ENCODE measurements at places on chromosomes 3 and 15.

DNA sequence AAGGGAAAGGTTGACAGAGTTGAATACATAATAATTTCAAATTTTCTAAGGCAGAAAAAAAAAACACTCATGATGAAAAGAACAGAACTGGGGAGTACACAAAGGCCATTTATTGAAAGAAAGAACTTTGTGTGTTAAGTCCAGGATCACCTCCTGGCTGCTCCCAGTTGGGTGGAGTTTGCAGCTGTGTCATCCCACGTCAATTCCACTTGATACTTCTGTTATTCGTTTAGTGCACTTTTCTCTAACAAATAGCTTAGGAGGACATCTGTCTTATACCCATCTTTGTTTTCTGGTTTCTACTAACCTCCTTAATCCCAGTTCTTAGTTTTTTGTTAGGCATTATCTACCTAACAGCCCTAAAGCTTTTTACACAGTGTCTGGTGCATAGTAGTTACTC lies 44.7 kb downstream of the SGO1 start:
- DNase-seq: no peak

- DNase-seq: no peak
Observed at GRCh38 chr3:86969500-86970189, 21.3 kb downstream of the VGLL3 start.

DNA sequence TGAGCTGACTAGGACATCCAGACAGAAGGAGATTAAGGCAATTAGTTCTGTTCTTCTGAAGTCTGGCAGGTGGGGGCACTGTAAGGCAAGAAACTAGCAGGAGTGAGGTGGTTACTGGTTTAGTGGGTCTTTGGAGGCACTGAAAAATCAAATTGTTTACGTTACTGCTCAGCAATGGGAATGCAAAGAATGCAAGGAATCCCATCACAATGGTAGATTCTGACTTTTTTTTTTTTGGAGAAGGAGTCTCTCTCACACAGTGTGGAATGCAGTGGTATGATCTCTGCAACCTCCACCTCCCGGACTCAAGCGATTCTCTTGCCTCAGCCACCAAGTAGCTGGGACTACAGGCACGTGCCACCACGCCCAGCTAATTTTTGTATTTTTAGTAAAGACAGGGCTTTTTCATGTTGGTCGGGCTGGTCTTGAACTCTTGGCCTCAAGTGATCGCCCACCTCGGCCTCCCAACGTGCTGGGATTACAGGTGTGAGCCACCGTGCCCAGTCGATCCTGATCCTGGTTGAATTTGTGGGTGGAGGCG lies 16.4 kb downstream of the FAM107A start:
- no peak for DNase-seq

DNA sequence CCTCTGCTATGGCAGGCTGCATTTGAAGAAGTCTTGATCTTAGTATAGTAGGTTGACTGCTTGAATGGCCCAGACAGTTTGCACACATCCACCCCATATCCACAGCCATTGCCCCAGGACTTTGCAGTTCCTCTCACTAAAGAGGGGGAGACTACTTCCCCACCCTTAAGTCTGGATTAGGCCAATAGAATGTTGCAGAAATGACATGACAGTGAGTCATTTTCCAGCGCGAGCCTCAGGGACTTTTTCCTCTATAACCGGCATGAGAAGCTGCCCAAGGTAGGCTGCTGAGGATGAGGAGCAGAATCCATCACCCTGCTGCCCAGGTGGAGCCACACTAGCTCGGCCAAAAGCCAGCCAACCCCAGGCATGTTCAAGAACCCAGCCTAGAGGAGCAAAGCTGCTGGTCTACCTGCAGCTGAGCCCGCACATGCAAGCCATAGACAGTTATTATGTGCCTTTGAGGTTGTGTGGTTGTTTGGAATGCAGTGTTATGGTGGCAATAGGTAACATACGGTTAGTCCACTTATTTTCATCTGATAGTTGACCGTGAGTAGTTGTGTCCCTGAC lies 113.9 kb downstream of the TLE3 start:
- DNase-seq: no peak

GRCh38 chr3:72745146-72745999 lies 102.9 kb downstream of the SHQ1 start:
- no peak for DNase-seq

DNA sequence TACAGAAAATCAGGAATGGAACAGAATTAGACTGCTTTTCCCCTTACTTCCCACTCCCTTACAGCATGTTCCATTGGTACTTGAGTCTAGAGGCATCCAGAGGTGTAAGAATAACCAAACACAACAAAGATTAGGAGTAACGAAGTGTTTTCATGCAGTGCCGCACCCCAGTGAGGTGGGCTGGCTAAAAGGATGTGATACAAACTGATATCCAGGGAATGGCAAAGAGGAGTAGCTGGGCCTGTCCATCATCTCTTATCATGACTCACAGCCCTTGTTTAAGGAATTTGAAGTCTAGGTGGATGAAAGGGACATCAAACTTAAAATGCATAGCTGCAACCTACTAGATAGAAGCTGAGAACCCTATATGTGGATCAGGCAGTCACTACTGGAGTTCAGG lies 16.4 kb downstream of the SCG5 start:
- no peak for DNase-seq

DNA sequence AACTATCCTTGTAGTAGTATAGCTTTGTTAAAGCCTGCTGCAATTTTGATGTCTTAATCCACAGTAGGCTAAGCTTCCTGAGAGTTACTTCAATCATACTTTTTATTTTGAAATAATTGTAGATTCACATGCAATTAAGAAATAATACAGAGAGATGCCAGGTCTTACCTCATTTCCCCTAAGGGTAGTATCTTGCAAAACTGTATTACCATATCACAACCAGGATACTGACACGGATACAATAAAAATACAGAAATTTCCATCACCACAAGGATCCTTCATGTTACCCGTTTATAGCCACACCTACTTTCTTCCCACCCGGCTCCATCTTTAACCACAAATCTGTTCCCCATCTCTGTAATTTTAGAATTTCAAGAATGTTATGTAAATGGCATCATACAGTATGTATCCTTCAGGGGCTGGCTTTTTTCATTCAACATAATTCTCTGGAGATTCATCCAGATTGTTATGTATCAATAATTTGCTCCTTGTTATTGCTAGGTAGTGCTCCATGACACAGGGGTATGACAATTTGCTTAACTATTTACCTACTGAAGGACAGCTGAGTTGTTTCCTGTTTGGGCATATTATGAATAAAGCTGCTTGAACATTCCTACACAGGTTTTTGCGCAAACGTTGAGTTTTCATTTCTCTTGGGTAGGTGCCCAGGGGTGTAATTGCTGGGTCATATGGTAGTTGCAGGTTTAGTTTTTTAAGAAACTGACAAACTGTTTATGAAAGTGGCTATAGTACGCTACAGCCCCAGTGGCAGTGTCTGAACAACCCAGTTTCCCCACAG lies 21.6 kb downstream of the BDH1 start:
- no peak for DNase-seq

GRCh38 chr15:83178869-83179325 lies 28.7 kb downstream of the HDGFL3 start:
- no peak for DNase-seq

DNA sequence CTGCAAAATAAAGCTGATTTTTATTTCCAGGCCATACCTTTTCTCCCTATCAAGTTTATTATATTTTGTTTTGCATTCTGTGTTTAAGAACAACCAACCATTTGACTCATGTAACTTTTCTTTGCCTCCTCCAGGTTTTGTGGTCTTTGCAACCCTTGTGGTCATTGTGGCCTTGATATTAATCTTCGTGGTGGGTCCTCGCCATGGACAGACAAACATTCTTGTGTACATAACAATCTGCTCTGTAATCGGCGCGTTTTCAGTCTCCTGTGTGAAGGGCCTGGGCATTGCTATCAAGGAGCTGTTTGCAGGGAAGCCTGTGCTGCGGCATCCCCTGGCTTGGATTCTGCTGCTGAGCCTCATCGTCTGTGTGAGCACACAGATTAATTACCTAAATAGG lies 27.6 kb downstream of the NIPA2 start:
- DNase-seq: no peak

DNA sequence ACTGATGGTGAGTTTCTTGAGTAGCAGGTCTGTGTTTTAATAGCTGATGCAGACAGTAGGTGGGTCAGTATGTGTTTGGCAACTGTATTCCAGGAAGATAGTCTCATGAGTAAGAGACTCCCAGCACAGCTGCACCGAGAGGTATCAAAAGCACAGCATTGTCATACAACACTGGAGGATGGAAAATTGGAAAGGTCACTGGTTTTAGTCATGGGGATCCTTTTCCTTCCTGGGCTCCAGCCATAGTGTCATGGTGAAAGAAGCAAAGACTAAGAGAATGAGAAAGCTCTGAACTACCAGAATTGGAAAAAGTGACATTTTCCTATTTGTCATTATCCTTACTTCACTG lies 61.5 kb downstream of the P3H2 start:
- DNase-seq: no peak

DNA sequence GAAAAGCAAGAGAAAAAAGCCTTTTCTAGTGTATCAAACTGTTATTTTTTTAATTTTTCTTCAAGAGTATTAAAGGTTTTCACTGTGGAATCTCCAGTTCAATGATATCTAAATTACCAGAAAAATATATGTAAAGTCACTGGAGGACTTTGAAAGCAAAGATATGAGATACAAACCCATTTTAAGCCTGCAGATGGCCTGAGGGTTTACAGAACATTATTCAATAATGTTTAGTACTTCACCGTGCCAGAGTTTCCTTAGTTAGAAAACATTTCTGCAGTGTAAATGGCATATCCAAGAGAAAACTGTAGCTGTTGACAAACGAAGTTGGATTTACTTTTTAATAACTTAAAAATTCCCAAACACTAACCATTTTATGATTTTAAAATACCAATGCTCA lies 529.4 kb upstream of the AGTR1 start:
- DNase-seq: no peak

- DNase-seq: no peak
Observed at GRCh38 chr3:147390589-147391569, 15.5 kb downstream of the ZIC4 start.

DNA sequence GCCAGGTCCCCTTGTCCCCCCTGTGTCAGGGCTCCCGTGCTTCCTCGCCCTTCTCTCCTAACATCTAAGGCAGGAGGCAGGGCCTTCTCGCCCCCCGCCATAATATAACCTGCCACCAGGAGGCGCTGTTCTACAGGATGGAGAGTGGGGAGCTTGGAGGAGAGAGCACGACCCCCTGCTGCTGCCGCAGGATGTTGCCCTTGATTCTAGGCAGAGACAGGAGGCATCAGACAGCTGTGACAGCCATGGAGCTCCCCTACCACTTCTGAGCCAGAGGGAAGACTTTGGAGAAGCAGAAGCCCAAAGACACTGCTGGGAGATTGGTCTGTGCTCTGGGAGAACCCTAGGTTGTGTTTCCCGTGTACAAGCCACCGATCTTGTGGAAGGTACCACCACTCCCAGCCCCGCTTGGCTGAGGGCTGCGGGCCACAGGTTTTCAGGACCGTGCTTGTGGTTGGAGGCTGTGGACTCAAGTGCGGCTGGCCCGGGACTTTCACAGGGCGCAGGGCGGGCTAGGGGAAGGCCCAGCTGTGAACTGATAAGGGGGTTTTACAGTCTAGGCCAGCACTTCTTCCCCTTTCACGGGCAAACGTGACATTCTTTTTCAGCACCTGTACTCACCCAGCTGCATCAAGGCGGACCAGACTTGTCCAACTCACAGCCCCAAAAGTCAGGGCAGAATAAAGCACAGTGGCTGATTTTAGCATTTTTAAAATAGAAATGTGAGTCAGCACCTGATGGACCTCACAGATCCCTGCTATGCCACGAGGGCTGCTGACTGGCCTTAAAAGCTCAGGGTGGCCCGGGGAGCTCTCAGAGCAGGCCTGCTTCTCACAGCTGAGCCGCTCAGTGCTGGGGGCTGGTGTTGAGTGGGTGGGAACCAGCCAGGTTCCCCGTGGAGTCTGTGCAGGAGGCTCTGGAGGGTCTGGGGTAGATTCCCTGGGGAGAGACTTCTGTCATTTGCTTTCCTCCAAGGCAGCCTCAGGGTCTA lies 2.6 kb upstream of the TIGIT start:
- DNase-seq: no peak

DNA sequence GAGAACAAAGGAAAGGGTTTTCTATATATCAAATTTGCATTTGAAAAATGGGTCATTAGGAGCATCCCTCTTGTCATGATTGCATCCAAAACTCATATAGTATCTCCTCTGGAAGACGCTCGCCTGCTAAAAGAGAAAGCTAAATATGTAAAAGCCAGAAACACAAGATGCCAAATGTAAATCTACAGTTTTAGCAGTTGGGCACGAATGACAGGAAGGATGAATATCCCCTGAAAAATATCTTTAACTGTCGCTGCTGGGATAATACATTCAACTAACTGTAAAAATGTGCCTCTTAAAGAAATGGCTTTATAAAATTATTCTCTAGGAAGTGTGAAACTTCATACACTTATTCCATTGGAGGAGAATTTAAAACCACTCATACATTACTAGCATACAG lies 101.7 kb downstream of the DCLK3 start:
- DNase-seq: no peak

DNA sequence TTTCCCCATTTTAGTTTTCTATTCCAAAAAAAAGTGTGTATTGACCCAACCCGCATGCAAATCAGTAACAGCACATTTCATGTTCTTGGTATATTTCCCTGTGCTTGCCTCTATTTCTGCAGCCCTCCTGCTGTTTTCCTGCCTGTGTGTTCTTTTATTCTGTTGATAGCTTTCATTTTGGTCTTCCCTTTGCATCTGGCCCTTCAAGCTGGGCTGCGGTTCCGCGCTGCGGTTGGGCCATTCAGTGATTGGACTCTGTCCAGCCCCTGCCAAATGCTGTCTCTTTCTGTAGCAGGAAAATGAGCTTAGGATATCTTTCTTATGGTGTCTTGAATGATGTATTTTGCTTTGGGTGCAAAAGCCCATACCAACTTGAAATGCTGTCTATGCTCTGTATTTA lies 49.9 kb downstream of the ZNF621 start:
- peak; percentile 47 for DNase-seq

DNA sequence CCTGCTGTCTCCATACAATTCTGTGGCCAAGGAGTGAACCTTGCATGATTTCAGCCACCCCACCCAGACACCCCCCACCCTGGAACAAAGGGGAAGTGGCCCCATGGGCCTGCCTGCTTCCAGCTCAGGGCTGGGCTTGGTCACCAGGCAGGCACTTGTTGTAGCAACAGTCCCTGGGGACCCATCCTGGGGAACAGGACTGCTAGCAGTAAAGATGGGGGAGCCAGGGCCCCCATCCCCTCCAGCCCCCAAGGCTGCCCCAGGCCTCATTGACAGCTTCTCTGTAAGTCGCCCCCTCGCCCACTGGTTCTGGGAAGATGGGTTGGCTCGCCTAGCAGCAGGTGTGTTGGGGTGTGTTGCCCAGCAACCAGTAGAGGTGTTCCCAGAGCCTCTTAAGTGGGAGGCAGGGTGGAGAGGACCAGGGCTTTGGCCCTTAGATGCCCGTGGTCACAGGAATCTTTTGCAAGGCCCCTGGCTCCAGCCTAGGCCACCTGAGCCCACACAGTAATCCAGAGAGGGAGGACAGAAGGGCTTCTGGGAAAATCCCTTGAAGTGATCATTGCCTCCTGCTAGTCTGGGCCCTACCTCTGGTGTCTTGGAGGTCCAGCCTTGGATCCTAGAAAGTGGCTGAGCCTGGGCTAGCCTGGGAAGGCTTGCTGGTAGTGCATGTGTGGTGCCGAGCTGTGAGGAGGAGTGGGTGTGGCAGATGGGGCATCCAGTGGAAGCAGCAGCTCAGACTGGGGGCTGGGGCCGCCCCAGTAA lies 48.9 kb downstream of the CYP11A1 start:
- DNase-seq: no peak

GRCh38 chr3:86547692-86548091 lies 443.3 kb downstream of the VGLL3 start:
- DNase-seq: no peak
